ENCODE measurements at places on chromosomes 11 and 22.
A peak's percentile ranks its signal among the peaks of the same experiment; 100 is the strongest.

- DNase-seq, result peak; percentile 54
Measured at GRCh38 chr11:3182462-3182852, 17.3 kb upstream of the OSBPL5 start.

GRCh38 chr11:36313750-36314433 lies 17.8 kb downstream of the PRR5L start:
- no peak for DNase-seq

- no peak for DNase-seq
Measured at GRCh38 chr11:2772544-2773031, 72.8 kb upstream of the KCNQ1OT1 start.

GRCh38 chr22:37427135-37427710 lies at the start of gene ELFN2:
ELFN2 (minus strand) TSS chr22:37427479; CDS start chr22:37375534, 51,945 bp downstream.
- DNase-seq, result no peak

DNA sequence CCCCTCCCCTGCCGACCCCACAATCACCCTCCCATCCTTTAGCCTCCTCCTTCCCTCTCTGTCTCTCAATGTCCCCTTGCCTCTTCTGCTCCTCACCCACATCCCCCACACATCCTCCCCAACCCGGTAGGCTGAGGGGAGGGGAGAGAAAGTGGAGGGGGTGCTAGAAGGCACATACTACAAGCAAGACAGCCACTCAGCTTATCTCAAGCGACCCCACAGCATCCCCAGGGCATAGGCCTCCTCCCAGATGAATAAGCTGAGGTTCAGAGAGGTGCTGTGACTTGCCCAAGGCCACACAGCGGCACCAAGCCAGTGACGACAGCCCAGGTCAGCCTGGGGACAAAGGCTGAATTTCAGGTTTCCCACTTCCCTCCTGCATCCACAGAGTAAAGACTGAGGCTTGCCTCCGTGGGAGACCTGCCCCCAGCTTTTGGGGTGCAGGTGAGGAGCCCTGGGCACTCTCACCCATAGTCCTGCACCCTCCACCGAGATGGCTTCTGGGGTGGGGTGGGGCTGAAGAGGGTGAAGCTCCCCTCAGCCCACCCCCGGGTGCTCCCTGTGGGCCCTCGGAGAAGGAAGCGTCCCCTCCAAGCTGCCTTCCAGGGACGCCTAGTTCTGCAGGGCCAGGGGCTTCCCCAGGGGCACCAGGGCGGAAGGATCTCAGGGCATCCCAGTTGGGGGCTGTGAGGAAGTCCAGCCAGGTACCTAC lies 511 bp downstream of the RAC2 start:
- DNase-seq, result no peak

DNA sequence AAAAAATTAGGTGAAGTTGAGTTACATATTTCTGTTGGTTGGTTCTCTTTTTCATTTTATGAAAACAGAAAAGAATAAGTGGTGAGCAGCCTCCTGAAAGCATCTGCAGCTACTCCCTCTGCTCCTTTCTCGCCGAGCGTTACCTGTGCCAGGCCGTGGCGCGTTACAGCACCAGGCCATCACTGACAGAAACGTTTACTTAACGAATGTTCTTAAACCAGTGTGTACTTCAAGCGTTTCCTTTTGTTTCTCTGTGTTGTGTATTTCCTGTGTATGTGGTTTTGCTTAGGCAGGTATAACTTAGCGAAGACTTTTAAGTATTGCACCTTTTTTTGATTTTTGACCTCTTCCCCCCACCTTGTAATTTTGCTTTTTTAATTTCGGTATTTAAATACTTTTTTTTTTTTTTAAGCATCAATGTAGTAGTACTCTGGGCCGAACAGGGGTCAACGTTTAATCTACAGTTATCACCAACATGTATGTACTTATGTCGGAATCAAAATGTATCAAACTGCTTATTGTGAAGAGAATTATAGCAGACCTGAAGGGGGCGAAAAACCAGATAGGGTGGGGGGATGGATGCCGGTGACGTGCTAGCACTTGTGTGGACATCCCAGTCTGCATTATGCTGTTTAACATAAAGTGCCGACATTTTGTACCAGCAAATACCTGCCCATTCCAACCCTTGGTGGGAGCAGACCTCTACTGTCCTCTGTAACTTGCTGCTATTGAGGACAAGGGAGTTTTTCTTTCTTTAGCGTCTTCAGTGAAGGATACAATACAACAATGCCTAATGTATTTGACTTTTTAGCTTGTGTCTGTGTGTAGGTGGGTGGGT lies 21.6 kb upstream of the ADSL start:
- no peak for DNase-seq

- no peak for DNase-seq
Measured at GRCh38 chr11:3055891-3056290, 1.3 kb downstream of the CARS1 start.

DNA sequence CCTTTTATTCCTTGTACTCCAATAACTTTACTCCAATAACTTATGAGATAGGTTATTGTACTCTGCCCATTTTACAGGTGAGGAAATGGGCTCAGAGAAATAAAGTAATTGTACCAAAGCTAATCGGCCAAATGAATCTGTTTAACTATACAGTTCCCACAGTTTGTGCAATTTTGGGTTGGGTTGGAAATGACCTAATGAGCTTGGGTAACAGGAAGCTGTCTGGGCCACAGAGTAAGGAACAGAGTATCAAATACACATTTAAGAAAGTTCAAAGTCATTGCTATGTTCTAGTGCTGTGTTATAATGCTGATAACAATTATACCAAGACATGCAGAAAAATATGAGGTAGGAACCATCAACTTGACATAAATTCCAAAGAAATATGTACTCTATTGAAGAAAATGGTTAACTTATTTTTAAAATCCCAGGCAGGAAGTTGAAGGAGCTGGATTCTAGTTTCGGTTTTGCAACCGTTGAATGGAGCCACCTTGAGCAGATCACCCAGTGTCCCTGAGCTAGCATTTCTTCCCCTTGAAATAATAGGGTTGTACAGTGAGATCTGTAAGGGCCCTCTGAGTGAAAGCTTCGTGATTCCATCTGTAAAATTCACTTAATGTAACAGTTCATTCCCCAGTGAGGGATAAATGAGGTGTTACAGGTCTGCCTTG lies 360.9 kb upstream of the NARS2 start:
- no peak for DNase-seq

DNA sequence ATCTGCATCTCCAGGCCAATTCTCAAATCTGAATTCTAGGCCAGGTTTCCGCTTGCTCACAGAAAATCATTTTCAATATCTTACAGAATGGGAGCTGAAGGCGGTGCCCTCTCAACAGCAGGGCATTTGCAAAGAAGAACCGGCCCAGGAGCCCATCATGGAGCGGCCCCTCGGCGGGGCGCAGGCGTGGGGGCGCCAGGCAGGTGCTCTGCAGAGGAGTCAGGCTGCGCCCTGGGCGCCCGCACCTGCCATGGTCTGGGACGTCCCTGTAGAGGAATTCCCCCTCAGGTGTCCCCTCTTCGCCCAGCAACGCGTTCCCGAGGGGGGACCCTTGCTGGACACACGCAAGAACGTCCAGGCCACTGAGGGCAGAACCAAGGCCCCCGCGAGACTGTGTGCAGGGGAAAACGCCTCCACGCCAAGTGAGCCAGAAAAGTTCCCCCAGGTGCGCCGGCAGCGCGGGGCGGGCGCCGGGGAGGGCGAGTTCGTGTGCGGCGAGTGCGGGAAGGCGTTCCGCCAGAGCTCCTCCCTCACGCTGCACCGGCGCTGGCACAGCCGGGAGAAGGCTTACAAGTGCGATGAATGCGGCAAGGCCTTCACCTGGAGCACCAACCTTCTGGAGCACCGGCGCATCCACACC lies 11.5 kb downstream of the ZNF74 start:
- DNase-seq, result no peak

GRCh38 chr22:29337631-29338284 lies 22.3 kb upstream of the RASL10A start:
- no peak for DNase-seq

- no peak for DNase-seq
Measured at GRCh38 chr11:127182586-127183203, 182.1 kb upstream of the KIRREL3 start.

DNA sequence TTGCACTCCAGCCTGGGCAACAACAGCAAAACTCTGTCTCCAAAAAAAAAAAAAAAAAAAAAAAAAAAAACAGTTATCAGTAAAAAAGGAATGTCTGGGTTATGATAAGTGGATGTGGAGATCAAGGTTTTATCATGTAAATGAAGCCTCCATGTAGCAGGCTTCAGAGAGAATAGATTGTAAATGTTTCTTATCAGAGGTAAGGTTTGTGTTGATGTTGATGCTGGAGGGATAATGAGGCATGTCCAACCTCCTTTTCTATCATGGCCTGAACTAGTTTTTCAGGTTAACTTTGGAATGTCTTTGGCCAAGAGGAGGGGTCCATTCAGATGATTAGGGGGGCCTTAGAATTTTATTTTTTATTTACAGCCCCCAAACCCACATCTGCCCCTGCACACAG lies 35.4 kb upstream of the TREH start:
- no peak for DNase-seq

GRCh38 chr11:76748948-76749347 lies 34.2 kb upstream of the TSKU start:
- DNase-seq, result no peak

- DNase-seq, result no peak
Measured at GRCh38 chr22:17152971-17153370, 6.1 kb downstream of the HDHD5 start.
